NCI-H774 (cell line): ENCODE measurements at places on chromosomes 12 and 14.

DNA sequence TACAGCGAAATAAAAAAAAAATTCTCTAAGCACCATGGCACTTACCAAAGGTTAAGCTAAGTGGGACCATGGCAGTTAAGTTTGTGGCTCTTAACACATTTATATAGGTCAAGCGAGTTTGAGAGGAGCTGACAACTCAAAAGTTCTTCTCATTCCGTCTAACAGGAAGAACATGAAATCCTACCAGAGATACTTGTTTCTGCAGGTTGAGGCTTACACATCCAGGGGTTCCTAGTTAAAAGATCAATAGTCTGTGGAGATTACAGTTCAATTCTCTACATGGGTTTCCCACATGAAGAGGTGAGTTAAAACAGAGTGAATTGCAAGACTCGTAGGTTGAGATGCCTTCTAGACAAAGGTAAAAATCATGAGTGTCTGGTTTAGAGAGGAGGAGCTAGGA, 142.6 kb downstream of the EMP1 start:
- DNase-seq = no peak

DNA sequence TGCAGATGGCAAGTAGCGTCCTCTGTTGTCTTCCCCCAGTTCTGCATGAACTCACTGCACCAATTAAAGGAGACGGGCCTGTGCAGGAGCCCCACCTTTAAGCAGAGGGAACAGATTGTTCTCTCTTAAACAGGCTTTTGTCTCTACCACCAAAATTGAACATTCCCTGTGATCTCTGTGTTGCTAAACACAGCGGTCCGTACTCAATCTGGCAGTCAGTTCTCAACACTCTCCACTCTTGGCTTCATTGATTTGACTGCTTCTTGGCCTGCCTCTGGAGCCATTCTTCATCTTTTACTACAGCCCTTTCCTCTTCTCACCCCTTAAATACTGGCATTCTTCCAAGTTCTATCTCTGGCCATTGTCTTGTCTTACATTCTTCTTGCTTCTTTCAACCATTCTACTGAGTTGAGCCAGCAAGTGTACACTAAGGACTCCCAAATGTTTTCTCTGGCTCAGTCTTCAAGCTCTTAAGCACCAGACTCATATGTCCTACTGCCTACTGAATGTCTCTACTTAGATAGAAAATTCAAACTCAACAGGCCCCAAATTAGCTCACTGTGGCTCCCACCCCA, 8.0 kb upstream of the NT5DC3 start:
- no peak for DNase-seq

DNA sequence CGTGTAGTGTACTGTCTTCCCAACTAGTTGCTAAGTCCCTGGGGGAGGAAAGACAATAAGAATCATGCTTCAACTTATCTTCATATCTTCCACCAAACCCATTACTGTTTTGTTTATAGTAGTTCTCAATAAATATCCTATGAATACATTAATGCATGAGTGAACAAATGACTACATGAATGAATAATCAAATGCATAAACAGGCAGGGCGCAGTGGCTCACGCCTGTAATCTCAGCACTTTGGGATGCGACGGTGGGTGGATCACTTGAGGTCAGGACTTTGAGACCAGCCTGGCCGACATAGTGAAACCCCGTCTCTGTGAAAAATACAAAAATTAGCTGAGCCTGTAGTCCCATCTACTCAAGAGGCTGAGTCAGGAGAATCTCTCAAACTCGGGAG, 32.1 kb upstream of the NR2C1 start:
- no peak for DNase-seq

DNA sequence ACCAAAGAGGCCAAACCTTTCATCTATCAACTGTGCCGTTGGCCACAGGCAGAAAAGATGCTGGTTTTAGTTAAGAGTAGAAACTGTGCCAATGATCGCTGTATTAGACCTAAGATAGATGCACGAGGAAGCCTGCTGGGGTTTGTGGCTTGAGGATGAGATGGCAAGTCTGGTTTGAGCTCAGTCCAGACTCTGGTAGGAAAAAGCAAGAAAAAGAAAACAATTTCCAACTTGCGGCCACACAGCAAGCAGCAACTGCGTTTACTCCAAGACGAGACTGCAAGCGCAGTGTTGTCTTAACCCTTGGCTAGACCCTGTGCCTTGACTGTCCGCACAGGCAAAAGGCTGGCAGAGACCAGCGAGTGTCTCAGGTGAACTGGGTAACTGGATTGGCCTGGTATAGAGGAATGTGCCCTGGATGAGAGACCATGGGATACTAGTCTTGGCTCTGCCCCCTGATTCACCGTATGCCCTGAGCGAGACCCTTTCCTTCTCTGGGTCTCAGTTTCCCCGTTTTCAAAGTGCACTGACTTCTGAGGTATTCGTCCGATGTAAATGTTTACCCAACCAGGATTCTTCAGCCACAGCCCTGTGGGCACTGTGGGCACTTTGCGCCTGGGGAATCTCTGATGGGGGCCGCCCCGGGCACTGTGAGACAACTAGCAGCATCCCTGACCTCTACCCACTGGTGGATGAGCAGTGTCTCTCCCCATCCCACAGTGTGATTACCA, 113.4 kb downstream of the DICER1 start:
- DNase-seq = no peak

- no peak for DNase-seq
Measured at GRCh38 chr12:111201036-111201435, 167.9 kb downstream of the PHETA1 start.

GRCh38 chr14:61300754-61301153, 19.6 kb upstream of the TMEM30B start:
- no peak for DNase-seq

- DNase-seq = no peak
Measured at GRCh38 chr12:47844264-47845019, 24.7 kb upstream of the HDAC7 start.
